Peyer's patch (tissue), 4 donors: ENCODE measurements at places on chromosomes 2 and 18. TPM values are rescaled to one million over a fixed set of nuclear protein-coding genes. Genes with fewer than 3 reads are reported as not detected.
A peak's percentile ranks its signal among the peaks of the same experiment; 100 is the strongest.

Gene FER1L5
- not detected for total RNA-seq

Gene ASB18
- total RNA-seq: not detected

Gene PCARE
- total RNA-seq: not detected

Gene NIF3L1
- 27.5 TPM for total RNA-seq

GRCh38 chr2:11697103-11697871 lies 27.3 kb upstream of the NTSR2 start:
- DNase-seq: no peak

DNA sequence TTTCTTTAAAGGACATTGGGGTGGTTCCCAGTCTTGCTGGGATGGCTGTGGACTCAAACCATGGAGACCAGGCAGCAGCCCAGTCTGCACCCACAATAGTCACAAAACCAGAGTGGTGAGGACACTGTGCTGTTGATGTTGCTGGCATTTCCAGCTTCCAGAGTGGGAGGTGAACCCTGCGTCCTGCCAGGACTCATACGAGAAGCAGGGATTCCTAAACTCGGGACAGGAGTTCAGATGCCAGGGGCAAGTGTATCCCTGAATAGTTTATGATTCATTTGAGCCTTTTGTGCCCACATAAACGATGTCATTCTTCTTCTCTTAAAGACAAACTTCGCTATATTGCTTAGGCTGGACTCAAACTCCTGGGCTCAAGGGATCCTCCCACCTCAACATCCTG lies 62.8 kb downstream of the TCF7L1 start:
- DNase-seq: no peak

- no peak for DNase-seq
These were observed 18.2 kb downstream of the NRP2 start for GRCh38 chr2:205700331-205701132.

- DNase-seq: no peak
These were observed 1297.1 kb downstream of the DPP10 start for GRCh38 chr2:115739574-115739973.

GRCh38 chr2:235697041-235697440 lies 203.2 kb downstream of the AGAP1 start:
- DNase-seq: no peak

- DNase-seq: no peak
These were observed 932.3 kb upstream of the ACVR2A start for GRCh38 chr2:146912536-146912935.

GRCh38 chr2:114222344-114222743 lies 220.1 kb upstream of the DPP10 start:
- no peak for DNase-seq

DNA sequence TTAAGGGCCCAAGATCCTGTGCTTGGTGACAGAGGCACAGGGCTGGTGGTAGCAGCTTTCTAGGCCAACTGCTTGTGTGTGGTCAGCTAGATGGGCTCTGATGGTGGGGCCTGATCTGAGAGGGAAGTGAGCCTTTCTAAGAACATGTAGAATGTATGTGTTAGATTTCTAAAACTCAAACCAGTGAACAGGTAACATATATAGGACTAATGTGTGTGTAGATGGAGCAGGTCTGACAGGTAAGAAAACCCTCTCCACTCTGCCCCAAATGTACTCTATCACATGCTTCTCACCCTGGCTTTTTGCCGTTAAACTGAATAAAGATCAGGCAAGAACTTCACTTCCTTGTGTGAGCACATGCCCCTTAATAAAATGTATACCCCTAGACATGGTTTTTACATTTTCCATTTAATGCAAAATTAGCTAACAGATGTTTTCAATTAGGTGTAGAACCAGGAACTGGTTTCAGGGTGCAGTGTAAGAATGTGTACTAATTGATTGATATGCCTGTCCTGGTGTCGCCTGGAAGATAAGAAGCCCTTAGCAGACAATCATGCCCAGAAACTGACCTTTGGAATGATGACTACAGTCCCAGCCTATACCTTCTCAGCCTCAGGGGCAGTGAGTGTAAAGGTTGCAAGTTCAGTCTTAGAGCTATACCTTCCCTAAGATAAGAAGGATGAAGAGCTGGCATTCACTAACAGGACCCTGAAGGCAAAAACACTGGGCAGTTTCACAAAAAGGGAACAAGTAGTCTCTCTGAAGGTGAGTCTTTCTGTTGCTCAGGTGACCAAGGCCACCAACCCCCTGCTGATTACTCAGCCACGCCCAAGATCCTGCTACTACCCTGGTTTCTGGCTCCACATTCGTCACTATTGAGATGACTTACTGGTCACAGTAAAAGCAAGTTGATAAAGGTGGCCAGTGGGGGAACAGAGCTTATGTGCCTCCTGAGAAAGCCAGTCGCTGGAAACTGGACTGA lies 71.2 kb downstream of the SPATS2L start:
- peak; percentile 74 for DNase-seq

GRCh38 chr2:118148809-118149208 lies 60.5 kb downstream of the INSIG2 start:
- DNase-seq: no peak

GRCh38 chr18:62717169-62717924 lies 2.0 kb downstream of the PHLPP1 start:
- peak; percentile 38 for DNase-seq

GRCh38 chr2:212548455-212548819 lies 9.8 kb upstream of the ERBB4 start:
- DNase-seq: no peak

DNA sequence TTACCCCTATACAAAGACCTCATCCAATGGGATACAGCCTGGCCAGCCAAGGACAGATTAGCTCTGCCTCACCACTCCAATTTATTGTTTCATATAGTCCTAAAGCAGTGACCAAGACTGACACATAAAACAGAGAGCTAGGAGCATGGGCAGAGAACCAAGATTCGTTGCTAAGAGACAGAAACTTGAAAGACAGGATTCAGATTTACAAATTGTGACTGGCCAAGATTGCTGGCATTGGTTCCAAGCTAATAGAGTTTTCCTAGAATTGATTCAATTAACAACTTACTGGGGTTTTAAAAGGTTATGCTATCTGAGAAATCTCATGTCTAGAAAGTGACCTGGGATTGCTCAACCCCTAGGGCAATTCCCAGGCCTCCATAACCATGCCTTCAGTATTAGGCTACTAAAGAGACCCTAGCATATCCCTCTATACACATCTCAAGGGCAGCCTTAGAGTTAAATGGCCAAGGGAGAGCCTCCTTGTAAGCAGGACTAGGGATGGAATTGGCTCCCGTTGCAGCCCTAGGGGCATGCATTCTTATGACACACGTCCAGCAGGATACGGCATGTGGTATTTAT lies 75.6 kb downstream of the ICOS start:
- DNase-seq: no peak

DNA sequence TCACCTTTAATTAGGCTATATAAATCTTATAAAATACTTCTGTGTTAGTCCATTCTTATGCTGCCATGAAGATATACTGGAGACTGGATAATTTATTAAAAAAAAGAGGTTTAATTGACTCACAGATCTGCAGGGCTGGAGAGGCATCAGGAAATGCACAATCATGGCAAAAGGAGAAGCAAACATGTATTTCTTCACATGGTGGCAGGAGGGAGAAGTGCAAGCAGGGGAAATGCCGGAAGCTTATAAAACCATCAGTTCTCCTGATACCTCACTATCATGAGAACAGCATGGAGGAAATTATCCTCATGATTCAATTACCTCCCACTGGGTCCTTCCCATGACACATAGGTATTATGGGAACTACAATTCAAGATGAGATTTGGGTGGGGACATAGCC lies 504.4 kb downstream of the RIT2 start:
- no peak for DNase-seq

- no peak for DNase-seq
These were observed 1950.2 kb upstream of the LRRTM1 start for GRCh38 chr2:82254728-82255127.

DNA sequence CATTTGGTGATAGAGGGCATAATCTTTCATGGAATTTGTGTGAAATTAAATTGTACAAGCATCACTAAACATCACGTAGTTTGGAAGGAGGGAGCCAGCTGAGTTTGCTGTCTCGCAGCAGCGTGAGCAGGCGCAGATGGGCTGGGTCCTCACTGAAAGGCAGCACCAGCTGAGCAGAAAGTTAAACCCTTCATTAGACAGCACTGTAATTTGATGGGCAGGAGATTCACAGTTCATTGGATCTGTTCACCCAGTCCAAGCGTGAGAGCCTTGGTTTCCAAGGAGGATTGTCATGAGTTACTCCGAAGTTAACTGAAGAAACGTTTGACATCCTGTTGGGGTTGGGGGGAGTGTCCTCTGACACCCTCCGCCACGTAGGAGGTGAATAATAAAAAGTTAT lies 89.8 kb upstream of the NFATC1 start:
- no peak for DNase-seq

DNA sequence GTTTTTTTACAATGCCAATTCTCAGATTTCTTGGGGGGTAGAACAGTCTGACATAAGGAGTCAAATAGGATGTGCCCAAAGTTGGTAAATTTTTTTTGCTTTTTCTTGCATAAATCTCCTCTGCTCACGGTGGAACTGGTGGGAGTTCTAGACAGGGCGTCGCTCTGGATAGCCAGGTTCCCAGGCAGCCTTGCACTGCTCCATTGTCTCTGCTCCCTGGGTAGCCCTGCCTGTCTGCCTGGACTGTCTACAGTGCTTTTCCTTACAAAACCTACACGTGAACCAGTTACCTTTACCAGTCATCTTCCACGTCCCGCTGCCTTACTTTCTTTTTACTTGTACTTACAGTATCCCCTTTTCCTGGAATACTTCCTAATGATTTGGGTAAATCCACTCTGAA lies 117.1 kb downstream of the ZNF407 start:
- DNase-seq: no peak

- DNase-seq: peak; percentile 76
These were observed at the start of gene TFCP2L1 for GRCh38 chr2:121284463-121285449. Gene TFCP2L1, minus strand, starts transcription at chr2:121285202. Its CDS starts 93 bp downstream, at chr2:121285109.
